Lung microvascular endothelial cell (primary cell): ENCODE measurements at places on chromosomes 3 and 15. TPM values are rescaled to one million over a fixed set of nuclear protein-coding genes. Genes with fewer than 3 reads are reported as not detected.

DNA sequence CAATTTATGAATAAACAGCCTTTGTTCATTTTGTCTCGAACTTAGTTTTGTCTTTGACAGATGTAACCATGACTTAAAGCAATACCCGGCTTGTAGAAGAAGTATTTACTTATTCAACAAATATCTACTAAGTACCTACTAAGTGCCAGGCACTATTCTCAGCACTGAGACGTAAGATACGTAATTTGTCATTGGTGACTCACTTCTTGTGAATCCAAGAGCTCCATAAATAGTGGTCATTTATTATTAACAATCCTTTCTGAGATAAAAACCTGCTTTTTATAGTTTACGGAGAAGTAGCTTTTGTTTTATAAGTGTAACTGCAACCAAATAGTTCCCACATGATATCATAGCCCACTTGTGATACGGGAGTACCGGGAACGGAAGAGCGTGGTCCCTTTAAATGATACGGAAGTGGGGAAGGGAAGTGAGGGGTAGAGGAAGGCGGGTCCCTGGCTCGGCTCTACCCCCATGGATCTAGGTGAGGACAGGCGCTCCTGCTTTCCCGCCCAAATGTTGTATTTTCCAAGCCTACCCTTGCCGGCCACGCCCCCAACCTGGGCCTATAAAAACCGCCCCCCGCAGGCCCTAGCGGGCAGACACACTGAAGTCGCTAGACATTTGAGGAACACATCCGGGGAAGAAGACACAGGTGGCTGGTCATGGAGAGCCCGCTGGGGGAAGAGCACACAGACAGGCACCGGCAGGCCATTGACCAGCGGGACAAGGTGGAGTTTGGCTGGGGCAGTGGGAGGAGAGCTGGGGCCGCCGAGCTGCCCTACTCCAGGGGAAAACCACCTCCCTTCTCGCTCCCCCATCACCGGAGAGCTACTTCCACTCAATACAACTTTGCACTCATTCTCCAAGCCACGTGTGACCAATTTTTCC, at the start of gene SAMMSON:
Gene SAMMSON, plus strand, starts transcription at position 594 of the 888 bp plus-strand sequence.
- no peak for DNase-seq

GRCh38 chr3:130823241-130823884, 70.5 kb upstream of the ATP2C1 start:
- no peak for DNase-seq

- no peak for DNase-seq
Observed at GRCh38 chr3:53978386-53978785, 86.7 kb upstream of the SELENOK start.

- DNase-seq: peak; percentile 34
Observed at GRCh38 chr3:114442246-114442645, 148.4 kb downstream of the TIGIT start.

- peak; percentile 15 for DNase-seq
Observed at GRCh38 chr3:24963762-24964625, 464.1 kb upstream of the RARB start.

- DNase-seq: no peak
Observed at GRCh38 chr3:5298453-5298852, 110.9 kb downstream of the EDEM1 start.

DNA sequence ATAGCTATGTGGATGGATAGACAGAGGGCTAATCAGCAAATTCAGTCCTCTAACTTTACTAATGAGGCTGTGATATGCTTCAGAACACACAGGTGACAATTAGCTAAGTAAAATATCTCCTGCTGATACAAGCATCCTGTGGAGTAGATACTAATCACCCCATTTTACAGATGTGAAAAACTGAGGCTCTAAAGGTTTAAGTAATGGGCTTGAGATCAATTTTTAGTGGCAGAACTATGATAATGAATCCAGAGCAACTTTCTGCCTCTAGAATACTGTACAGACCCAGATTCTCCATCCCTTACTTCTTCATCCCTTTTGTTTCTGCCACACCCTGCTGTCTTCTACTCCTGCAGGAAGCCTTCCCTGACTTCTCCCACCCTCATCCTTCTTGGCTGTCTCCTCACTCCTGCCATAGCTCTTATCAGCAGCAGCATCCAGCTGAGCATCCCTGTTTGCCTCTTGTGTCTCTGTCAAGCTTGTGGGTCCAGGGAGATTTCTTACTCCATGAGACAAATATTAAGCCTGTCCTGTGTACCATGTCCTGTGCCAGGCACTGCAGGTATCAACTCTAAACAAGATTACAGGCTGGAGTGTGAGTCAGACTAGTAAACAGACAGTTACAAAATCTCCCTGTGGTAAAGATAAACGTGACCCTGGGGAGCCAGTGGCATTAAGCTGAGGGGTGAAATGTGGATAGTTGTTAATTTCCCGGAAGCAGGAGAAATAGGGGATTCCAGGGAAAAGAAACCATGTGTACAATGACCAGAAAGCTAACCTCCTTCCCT, 39.2 kb downstream of the SLC6A11 start:
- no peak for DNase-seq

DNA sequence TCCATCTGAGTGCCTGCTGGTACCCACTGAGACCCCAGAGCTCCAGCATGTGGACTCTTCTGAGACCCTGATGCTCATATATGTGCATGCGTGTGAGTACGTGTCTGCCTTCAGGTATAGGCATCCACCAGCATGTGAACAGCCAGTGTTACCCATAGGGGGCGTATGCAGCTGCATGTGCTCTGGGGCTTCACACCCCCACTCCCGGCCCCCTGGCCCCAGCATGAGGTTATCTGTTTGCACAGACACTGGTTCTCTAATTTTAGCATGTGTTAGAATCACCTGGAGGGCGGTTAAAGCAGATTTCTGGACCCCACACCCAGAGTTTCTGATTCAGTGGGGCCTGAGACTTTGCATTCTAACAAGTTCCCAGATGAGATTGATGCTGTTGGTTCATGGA, 824 bp upstream of the CILP start:
- peak; percentile 9 for DNase-seq

- no peak for DNase-seq
Observed at GRCh38 chr3:126546013-126546412, 12.7 kb downstream of the C3orf22 start.

DNA sequence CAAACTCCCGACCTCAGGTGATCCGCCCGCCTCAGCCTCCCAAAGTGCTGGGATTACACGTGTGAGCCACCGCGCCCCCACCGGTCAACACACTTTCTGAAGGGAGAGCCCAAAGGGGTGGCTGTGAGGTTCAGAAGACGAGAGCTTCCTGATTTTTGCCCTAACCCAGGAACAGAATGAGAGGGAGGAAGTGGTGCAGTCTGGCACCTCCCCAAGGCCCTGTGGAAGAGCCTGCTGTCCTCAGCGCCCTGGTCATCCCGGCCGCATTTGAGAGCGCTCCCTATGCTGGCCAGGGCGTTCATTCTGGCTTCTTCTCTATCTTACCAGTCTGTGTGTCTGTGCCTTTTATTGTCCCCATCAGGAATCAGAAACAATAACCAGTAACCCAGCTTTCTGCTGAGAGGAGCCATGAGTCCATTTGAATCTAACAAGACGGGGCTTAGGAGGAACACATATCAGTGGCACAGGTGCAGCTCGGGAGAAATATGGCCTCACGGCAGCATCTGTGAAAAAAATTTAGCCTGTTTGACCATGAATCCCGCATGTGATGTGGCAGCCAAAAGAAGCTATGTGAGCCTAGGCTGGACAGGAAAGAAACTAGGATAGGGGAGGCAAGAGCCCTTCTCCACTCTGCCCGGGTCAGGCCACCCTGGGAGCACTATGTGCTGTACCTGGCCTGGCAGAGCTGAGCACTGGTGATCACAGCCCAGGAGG, 12.9 kb downstream of the BDH1 start:
- DNase-seq: no peak

- no peak for DNase-seq
Observed at GRCh38 chr15:48564690-48565089, 80.8 kb downstream of the FBN1 start.

DNA sequence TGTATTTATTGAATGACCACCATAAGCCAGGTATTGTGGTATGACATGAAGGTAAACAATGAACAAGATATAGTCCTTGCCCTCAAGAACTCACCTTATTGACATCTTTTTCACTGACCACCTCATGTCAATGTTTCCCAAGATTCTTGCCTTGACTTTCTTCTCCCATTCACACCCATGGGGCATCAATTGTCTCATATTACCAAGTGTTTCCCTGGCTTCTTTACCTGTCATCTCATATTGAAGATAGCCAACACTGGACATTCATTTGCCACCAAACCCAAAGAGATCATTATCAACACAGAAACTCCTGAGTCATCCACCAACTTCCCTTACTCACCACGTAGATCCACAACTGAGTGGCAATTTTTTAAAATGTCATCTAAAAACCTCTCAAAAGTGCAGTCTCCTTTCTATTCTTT, 2.2 kb downstream of the EFHB start:
- peak; percentile 8 for DNase-seq

GRCh38 chr3:162670181-162670580, 1173.6 kb downstream of the OTOL1 start:
- DNase-seq: no peak

- DNase-seq: no peak
Observed at GRCh38 chr3:153618176-153618575, 456.1 kb downstream of the RAP2B start.

GRCh38 chr15:85504749-85505676, 124.6 kb downstream of the AKAP13 start:
- peak; percentile 77 for DNase-seq

DNA sequence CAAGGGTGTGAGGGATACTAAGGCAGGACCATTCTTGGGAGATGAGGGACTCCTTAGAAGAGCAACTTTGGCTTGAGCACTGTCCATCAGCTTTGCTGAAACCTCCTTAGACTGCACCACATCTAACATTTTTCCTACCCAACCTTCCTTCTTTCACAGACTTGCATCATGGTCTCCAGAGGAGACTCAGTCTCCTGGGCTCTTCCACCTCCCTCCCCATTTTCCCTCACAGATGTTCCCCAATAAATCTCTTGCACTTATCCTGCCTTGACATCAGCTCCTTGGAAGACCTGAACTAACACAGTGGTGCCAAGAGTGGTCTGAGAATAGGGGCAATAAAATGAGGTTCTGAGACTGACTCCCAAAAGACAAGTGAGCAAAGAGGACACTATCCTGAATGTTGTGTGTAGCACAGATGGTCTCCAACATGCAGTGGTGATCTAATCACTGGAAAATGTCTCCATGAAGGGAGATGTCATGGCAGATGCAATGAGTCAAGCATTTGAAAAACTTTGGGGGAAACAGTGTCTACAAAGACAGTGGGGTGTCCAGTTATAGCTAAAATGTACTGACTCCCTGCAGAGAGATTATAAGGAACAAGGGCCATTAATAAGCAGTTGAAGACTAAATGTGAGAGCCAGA, 26.0 kb upstream of the BOC start:
- DNase-seq: no peak

SPATA16 gene
- total RNA-seq: not detected in 2 replicates

DVL3 gene
- 15.0 and 19.8 TPM in 2 replicates for total RNA-seq

CHDH gene
- under 0.01 TPM in 2 replicates for total RNA-seq

SLCO2A1 gene
- total RNA-seq: 2.4 and 7.9 TPM in 2 replicates

TRH gene
- not detected in 2 replicates for total RNA-seq

CCR1 gene
- not detected in 2 replicates for total RNA-seq

SNUPN gene
- 12.6 and 16.1 TPM in 2 replicates for total RNA-seq

MYO1E gene
- 12.1 and 19.2 TPM in 2 replicates for total RNA-seq
